ENCODE measurements at places on chromosomes 7 and 10.
A peak's percentile ranks its signal among the peaks of the same experiment; 100 is the strongest.

DNA sequence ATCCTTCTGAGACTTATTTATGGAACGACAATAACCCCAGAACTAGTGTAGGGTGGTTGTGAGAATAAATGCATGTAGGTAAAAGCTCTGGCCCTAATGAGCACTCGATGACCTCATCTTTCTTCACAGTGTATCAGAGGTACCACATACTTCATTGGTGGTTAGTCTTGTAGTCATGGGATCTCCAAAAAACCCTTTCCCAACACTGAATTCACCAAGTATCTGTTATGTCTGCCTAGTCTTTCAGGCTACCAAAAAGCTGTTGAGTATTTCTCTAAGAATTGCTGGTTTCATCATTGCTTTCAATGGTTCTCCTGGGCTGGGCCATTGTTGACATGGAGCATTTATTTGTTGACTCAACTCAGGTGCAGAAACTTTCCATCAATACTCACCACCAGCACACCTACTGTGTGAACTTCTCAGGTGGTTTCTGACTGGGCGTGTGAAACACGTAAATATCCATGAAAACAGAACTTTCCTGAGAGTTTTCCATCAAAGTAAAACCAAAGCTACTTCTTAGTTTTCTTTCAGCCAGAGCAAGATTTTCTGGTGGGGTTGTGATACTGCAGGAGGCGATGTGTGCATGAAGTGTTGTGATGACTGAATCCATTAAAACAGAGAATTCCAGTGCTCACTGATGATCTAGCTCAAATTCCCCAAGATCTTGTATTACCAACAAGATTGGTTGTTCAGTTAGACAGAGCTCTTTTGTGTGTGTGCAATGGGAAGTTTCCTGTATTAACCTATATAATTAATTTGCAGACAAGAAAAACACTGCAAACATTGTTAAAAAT lies 51.4 kb upstream of the SLC35B4 start:
- DNase-seq, result no peak

DNA sequence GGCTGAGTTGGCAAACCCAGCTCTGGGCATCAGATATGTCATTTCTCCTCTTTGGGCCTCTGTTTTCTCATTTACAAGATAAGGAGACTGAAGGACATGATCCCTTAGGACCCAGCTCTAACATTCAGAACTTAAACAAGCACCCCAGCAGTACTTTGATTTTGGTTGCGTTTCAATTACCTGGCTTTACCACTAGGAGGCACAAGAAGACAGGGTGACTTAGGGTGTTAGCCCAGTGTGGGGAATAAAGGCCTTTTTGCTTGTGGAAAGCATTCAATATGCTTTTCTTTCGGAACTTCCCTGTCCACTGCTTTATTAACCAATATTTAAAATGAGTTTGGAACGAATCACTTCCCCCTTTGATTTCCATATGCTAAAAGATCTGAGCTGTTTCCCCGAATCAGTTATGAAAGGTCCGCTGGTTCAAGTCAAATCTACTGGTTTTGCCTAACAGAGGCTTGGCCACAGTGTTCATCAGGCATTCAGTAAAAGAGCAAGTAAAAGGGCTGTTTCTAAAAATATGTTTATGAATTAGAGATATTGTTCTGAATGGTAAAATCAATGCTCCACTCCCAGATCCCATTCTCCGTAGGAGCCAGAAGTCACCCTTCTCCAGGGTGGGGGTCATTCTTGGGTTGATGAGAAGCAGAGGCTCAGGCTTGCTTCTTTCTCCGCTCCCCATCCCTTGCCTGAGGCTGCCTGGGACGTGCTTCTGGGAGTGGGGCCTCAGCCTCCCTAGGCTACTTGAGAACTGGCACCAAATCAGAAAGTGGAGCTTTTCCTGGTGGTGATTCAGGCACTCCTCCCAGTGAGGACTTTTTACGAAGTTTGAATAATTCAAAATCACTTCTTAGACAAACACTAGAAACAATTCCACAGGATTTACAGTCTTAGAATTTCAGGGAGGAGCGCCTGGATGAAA lies 105.5 kb downstream of the MYOF start:
- DNase-seq, result peak; percentile 34

DNA sequence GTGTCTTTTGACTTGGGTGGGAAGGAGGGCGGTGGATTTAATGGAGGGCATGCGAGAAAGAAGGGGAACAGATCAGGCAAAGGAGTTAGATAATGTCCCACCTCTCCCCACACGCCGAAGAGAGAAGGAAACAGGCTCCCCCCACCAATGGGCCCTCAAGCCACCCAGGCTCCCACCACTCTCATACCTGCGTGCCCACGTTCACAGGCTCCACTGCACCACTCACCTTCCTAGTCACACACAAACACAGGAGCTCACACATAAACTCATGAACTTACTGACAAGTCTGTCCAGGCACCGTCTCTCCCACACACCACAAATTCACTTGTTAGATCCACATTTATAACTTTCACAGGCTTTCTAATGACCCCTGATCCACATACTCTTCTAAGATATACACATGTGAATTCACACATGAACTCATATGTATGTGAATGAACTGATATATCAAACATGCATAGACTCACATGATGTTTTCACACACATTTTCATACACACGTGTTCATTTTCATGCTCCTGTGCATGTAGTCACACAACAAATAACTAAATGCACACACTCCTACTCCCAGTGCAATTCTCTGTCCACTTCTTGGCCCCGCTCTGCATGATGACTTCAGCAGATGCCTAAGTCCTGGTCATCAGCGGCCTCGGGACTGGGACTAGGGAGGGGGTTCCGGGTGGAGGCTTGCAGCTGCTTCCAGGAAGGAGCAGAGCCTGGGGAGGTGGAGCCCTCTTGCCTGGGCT lies 1.5 kb downstream of the LZTS2 start:
- DNase-seq, result no peak

DNA sequence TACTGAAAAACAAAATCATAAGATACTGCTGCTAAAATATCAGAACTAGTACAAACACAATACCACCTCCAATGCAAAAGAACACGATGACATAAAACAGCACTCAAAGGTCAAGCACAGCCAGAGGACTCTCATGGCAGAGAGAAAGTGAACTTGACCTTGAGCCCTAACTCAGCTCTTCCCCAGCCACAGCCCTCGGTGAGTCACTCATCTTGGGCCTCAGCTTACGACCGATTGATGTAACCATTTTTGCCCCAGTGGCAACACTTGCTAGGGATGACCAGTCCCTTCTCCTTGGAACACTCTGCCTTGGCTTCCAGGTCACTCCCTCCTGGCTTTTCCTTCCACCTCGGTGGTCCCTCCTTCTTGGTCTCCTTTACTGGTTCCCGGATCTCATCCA lies 77.8 kb downstream of the JAZF1 start:
- no peak for DNase-seq

DNA sequence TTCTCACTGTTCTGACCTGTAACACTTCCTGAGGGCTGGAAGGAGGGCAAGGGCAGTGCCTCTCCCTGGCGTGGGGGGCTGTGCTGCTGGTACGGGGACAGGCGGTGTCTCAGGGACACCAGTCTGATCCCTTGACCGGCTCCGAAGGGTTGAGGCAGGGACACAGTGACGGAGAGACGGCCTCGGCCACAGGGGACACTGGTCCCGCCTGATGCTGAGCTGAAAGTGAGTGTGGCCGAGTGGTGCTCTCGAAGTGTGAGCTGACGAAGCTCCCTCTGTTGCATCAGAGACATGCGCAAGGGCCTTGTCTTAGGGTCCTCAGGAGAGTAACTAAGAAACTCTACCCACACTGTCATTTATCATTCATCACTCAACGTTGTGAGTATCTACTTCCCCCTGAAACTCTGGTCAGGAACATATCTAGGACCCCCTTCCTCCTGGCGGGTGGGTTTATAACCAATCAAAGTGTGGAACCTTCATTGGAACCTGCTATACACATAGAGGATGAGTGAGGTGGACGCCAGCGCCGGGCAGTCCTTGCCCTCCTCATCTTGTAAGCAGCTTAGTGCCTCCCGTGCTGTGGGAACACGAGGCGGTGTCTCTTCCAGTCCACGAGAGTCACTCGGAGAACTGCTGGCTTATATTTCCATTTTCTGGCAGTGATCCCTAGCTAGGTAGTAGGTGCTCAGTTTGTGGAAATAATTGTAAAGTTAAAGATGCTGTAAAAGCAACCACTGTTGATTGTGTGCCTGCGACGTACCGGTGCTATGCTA lies 283.1 kb downstream of the DNAJB6 start:
- no peak for DNase-seq

GRCh38 chr7:158414002-158414401 lies 173.6 kb downstream of the PTPRN2 start:
- DNase-seq, result no peak

- DNase-seq, result no peak
Observed at GRCh38 chr7:135430626-135431025, 79.3 kb downstream of the CNOT4 start.

DNA sequence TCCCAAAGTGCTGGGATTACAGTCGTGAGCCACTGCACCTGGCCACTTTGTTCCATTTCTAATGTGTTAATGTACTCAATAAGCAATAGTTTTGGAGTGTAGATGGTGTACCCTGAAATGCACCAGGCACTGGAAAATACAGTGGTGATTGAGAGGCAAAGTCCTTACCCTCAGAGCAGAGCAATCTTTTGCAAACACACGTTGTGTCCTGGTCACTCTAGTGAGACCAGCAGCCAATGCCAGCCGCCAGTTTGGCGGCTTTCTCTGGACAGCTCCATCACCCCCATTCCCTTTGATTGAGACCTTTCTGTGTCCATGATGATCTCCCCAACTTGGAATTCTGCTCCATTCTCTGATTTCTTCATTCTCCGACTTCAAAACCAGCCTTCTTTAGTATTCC lies 231.3 kb downstream of the GALNT17 start:
- no peak for DNase-seq

DNA sequence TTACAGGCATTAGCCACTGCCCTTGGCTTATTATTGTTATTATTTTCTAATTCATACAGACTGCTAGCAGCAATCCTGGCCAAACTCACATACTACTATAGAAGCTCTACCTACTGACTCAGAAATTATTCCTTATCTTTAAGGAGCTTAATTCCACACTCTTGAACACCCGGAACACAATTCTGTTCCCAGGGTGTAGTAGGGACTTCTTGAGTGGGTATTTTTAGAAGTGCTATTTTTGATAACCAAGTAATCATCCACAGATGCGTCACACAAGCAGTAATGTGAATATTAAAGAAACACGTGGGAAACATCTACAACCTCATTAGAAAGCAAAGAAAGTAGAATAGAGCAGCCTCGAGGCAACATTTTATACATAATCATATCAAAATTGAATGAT lies 149.2 kb downstream of the PTEN start:
- no peak for DNase-seq

- no peak for DNase-seq
Observed at GRCh38 chr10:131083915-131084790, 227.4 kb downstream of the TCERG1L start.
